Naive thymus-derived CD4-positive, alpha-beta T cell (primary cell): ENCODE measurements at places on chromosomes 2 and 18.

DNA sequence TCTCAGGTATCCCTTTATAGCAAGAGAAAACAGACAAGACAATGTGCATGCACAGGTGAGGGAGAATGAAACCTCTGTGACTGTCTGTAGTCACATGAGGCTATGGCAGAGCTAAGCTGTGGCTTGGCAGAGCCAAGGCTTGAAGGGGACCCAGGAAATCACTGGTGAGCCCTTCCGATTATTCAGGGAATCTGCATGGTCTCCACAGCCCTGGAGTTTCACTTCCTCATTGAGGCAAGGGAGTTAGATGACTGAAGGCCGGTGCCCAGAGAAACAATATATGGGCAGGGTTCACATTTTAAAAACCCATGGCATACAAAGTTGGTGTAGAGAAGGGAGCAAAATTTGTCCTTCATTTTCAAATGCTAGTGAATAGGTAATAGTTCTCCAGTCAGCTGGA is 144.4 kb upstream of the REV1 start:
- DNase-seq, result no peak

DNA sequence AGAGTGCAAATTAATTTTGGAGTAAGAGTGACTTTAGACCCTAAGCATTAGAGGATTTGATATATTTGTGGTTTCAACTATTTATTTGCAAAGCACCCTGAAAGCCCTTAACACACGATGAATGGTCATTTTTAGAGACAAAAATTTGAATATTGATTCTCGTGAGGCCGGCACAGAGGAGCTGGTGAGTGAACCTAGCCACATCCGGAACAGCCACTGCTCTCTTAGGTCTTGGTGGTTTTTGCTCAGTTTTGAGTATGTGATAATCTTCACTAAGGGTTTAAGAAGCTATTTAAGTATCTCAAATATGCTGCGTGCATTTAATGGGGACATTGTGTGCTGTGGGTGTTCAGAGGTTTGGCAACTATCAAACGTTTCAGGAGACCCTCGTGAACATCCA is 204.8 kb downstream of the TSN start:
- no peak for DNase-seq

DNA sequence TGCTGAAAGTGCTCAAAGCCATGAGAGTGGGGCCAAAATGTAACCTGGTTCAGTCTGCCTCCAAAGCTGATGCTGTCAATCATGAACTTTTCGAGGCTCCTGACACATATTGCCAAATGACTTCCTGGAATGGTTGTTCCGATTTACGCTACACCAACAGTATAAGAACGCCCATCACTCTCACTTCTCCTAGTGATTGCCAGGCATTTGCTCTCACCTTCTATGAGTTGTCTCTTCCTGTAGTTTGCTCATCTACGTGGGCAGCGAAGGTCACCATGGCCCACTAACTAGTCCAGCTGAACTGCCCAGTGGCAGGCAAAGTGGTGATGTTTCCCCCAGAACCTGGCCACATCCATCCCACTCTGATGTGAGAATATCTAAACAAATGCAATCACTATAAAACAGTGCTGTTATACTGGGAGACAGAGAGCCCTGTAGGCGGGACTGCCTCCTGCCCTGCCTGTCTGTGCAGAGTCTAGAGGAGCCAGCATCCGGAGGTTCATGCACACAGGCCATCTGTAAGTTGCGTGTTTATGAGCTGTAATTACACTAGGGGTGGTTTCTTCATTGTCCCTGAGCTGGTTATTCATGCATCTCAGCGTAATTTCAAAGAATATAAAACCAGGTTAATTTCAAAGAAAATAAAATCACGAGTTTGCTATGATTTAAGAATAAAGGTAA is 8.8 kb upstream of the CABLES1 start:
- no peak for DNase-seq

- no peak for DNase-seq
Observed at GRCh38 chr18:51821610-51822009, 518.4 kb upstream of the DCC start.

DNA sequence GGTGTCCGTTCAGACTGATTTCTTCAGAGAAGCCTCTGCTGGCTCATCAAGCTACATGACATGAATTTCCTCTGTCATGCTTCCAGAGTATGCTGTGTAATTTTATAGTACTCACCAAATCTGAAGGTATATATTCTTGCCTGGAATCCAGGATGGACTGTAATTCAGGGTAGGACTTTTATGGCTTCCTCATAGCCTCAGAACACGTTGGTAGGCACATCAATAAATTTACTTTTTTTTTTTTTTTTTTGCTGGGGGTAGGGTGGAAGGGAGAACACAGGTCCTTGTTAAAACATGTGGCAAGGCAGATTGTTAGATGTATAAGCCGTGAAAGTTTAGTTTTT is 34.4 kb downstream of the MTA3 start:
- no peak for DNase-seq

DNA sequence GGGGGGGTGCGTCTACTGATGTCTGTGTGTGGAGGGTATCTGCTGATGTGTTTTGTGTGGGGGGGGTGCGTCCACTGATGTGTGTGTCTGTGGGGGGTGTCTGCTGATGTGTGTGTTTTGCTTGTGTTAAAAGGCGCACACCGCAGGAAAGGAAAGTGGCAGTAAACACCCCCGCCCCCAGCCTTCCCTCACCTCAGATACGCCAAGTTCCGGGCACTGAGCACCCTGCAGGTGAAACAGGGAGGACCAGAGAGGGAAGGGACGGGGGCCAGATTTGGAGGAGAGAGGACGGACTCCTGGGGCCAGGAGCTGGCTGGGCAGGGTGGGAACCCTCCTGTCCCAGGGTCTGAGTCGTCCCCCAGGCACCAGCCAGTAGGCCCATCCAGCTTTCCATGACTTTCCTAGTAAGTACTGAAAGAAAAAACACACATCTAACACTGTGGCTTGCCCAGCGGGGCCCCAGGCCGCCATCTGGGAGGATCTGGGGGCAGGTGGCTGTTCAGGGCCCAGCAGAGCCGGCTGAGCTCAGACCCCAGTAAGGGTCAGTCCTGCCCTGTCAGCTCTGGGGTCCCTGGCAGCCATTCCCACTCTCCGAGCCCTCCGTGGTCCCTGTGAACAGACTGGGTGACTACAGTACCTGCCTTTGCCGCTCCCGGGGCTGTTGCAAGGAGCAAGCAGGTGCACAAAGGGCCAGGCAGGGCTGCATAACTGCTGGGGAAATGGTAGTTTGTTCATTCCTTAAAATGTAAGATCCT is 126.9 kb downstream of the NFATC1 start:
- DNase-seq, result peak; percentile 72

GRCh38 chr2:24365826-24366225 is 5.5 kb upstream of the ITSN2 start:
- no peak for DNase-seq

GRCh38 chr2:9199716-9200632 is 6.6 kb upstream of the ASAP2 start:
- DNase-seq, result no peak

DNA sequence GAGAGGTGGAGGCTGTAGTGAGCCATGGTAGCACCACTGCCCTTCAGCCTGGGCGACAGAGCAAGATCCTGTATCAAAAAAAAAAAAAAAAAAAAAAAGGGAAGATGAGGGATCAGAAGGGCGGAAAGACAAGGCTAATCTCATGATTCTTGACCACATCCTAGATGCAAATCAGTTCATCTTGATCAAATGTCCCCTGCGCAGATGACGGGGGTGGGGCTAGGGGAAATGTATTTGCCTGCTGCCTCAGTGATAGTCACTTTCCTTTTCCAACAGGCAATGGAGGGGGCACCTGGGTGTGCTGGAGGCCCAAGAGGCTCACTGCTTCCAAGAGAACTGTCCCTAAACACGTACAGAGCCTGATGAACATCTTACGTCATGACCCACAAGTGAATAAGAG is 3.7 kb upstream of the EMILIN2 start:
- DNase-seq, result no peak

DNA sequence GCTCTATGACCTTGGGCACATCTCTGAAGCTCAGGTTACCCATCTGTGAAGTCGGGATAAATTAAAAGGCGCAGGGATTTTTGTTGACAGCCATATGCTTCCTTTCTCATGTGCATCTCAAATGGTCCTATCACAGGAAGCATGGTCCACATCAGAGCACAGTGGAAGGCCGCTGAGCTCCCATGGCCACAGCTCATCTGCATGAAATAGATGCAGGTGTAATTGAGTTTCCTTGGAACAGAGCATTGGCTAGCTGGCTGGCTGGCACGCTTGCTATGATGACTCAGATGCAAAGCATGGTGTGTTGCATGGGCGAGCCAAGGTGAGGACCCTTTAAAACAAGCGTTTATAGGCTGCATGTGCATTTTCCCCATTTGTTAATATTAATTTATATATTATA is 79.3 kb downstream of the TXNL1 start:
- DNase-seq, result no peak
